Hair follicle dermal papilla cell (primary cell): ENCODE measurements at places on chromosomes 5 and 9. TPM values are rescaled to one million over a fixed set of nuclear protein-coding genes. Genes with fewer than 3 reads are reported as not detected.

Gene KCNMB1
- under 0.01 and 0.12 TPM in 2 replicates for total RNA-seq

Gene NR5A1
- total RNA-seq, result not detected in 2 replicates

Gene UGT3A1
- total RNA-seq, result not detected in 2 replicates

Gene LHX3
- not detected in 2 replicates for total RNA-seq

Gene MARCHF11
- total RNA-seq, result not detected in 2 replicates

Gene ARL14EPL
- 0.32 TPM in 1 of 2 replicates, not detected in the other for total RNA-seq

Gene ADAMTS19
- under 0.01 TPM in 2 replicates for total RNA-seq

Gene TAF11L14
- not detected in 2 replicates for total RNA-seq

Gene HOMER1
- 4.3 and 5.8 TPM in 2 replicates for total RNA-seq

Gene SLC24A2
- total RNA-seq, result under 0.01 TPM in 2 replicates

Gene PRXL2C
- total RNA-seq, result 65.9 and 79.4 TPM in 2 replicates

Gene ANKRD18A
- total RNA-seq, result not detected in 2 replicates

Gene PCDHGB7
- 20.2 and 20.3 TPM in 2 replicates for total RNA-seq

Gene SLC34A3
- total RNA-seq, result under 0.01 TPM in 1 of 2 replicates, not detected in the other

Gene RASA1
- 45.7 and 53.7 TPM in 2 replicates for total RNA-seq

Gene SH3PXD2B
- 75.4 and 96.2 TPM in 2 replicates for total RNA-seq

Gene GGTA1
- not detected in 2 replicates for total RNA-seq

Gene NDUFS6
- total RNA-seq, result 8.0 and 12.1 TPM in 2 replicates

Gene BTNL3
- not detected in 2 replicates for total RNA-seq

Gene RNF180
- total RNA-seq, result 5.7 and 8.4 TPM in 2 replicates

Gene MYMK
- total RNA-seq, result not detected in 2 replicates

Gene ENTREP1
- total RNA-seq, result not detected in 2 replicates

Gene PURA
- total RNA-seq, result 28.3 and 32.5 TPM in 2 replicates

Gene EXOSC2
- total RNA-seq, result 19.3 and 22.7 TPM in 2 replicates

Gene NCBP1
- total RNA-seq, result 30.2 and 37.6 TPM in 2 replicates

Gene NRARP
- total RNA-seq, result not detected in 2 replicates

Gene CCNB1
- 21.6 and 23.4 TPM in 2 replicates for total RNA-seq

Gene OR2V1
- not detected in 2 replicates for total RNA-seq

Gene PCDHB4
- 0.49 TPM in 2 replicates for total RNA-seq

Gene TRPM3
- total RNA-seq, result 14.9 and 22.0 TPM in 2 replicates

Gene AGXT2
- total RNA-seq, result not detected in 2 replicates

Gene ZNG1F
- 2.8 and 7.2 TPM in 2 replicates for total RNA-seq

Gene ALAD
- total RNA-seq, result 22.6 and 24.7 TPM in 2 replicates

Gene GCNT4
- total RNA-seq, result 19.5 and 24.8 TPM in 2 replicates

Gene HTR1A
- not detected in 2 replicates for total RNA-seq

Gene WDR38
- total RNA-seq, result not detected in 2 replicates

Gene CTSV
- total RNA-seq, result 0.32 TPM in 1 of 2 replicates, not detected in the other

Gene GPR21
- total RNA-seq, result 0.49 and 1.1 TPM in 2 replicates
